ENCODE measurements at places on chromosomes 2 and 18. TPM values are rescaled to one million over a fixed set of nuclear protein-coding genes. Genes with fewer than 3 reads are reported as not detected.

DNA sequence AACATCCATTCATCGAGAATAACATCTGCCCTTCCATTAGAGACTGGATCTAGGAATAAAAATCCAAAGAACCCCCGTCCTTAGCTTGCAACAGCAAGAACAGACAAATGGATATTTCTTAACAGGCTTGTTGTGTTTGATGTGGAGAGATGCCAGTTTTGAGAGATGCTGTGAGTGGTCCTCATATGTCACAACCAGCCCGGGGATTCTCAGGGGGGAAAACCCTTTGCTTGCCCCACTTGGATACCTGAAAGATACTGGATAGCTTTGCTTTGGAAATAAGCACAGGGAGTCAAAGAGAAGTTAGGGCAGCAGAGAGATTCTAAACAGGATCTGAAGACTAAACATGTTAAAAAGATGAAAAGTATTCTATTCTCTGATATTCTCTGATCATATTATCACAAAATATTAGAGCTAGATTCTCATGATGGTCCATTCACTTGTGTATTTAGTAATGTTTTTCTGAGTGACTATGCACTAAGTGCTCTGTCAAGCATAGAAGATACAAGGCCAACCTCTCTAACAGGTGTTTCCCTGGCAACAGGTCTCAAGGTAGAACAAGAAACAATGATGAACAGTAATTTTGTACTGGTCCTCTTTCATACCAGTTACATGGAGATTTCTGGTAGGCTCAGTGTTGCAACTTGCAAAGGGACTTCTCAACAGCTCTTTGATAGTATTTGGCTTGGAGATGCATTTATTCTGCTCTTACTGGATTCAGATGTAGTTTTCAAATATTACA is 348.2 kb downstream of the MYCN start:
- DNase-seq = no peak

GRCh38 chr2:168545439-168546082 is 89.5 kb downstream of the CERS6 start:
- DNase-seq = no peak

GRCh38 chr2:15152382-15152781 is 408.8 kb downstream of the NBAS start:
- no peak for DNase-seq

GRCh38 chr2:236712304-236712703 is 142.7 kb downstream of the ACKR3 start:
- no peak for DNase-seq

HAUS1 gene
- total RNA-seq = 20.3 TPM

IL1R2 gene
- total RNA-seq = 0.91 TPM

NPPC gene
- not detected for total RNA-seq

FBXO41 gene
- 3.0 TPM for total RNA-seq

TUBA3E gene
- total RNA-seq = 0.52 TPM

All from ovary (tissue), 10 donors.